Aortic smooth muscle cell (primary cell): ENCODE measurements at places on chromosomes 5 and 9. TPM values are rescaled to one million over a fixed set of nuclear protein-coding genes. Genes with fewer than 3 reads are reported as not detected.

Gene SLC31A2
- 8.9 and 11.6 TPM in 2 replicates for total RNA-seq

Gene PCDHB10
- total RNA-seq = 0.66 and 1.1 TPM in 2 replicates

Gene PPIP5K2
- 46.5 and 58.3 TPM in 2 replicates for total RNA-seq

Gene PDE6A
- total RNA-seq = not detected in 2 replicates

Gene FOXD4L5
- total RNA-seq = under 0.01 and 0.06 TPM in 2 replicates

Gene ZNF483
- total RNA-seq = 1.3 and 1.9 TPM in 2 replicates

Gene EIF4E1B
- total RNA-seq = not detected in 2 replicates

Gene SPATA31C1
- total RNA-seq = not detected in 2 replicates

Gene PCDHGA10
- total RNA-seq = 5.3 and 7.5 TPM in 2 replicates

Gene SURF6
- total RNA-seq = 7.5 and 12.2 TPM in 2 replicates

Gene CD14
- 1.6 and 2.4 TPM in 2 replicates for total RNA-seq
